Keratinocyte (primary cell): ENCODE measurements at places on chromosomes 3 and 15. TPM values are rescaled to one million over a fixed set of nuclear protein-coding genes. Genes with fewer than 3 reads are reported as not detected.
A peak's percentile ranks its signal among the peaks of the same experiment; 100 is the strongest.

DNA sequence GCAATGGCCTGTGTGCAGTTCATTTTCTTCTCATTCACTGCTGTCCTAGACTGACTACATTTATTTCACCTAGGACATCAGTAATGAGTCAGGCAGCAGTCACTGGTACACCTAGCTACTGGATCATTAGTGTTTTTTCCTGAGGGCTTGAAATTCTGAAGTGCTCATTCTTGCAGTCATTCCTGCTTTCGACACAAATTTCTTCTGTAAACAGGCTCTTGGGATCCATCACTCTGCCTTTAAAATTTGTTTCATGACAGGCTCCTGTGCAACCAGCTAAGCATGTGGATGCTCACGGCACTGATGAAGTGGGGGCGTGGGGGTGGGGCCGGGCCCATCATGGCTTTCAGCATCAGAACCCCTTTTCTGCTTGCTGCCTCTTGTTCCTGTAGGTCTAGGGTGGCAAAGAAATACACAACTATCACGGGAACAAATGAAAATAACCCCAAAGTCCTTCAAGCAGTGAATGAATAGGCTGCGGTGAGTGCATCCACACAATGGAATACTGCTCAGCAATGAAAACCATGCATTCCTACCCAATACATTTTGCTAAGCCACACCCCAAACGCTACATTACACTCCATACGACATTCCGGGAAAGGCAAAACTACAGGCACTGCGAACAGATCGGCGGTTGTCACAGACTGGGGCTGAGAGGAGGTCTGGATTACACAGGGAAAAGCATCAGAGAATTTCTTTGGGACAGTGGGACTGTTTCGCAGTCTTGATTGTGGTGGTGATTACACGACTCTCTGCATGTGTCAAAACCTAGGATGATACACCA lies 9.3 kb upstream of the MELTF start:
- DNase-seq, result peak; percentile 28

DNA sequence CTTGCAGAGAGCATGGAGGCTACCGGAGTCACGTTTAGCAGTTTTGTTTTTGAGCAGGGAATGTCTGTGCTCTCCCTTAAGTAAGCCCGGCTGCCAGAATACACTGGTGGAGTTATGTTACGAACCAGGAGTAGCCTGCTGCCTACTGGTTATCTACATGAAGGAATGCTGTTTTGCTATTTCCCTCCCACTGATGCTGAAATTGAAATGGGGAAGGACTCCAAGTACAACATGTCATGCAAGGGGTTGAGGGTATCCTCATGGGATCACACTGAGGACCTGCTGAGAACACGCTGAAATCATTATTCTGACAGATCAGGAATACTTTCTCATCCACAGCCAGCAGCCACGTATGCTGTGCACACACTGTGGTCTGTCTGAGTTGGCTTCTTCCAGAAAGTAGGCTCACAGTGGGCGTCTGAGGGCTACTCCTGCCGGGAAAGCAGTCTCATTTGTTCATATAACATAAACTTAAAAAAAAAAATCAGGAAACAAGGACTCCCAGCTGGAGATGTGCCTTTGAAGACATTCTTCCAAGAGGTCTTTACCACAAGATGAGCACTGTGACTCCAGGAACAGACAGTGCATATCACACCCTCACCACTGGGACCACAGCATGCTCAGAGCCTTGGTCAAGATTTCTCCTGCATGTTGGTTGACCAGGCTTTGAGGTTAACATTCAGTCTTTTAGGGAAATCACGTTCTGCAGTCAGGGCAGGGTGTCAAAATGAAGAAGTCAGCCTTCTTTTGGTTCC lies 300.4 kb upstream of the RASGRP1 start:
- DNase-seq, result no peak

DNA sequence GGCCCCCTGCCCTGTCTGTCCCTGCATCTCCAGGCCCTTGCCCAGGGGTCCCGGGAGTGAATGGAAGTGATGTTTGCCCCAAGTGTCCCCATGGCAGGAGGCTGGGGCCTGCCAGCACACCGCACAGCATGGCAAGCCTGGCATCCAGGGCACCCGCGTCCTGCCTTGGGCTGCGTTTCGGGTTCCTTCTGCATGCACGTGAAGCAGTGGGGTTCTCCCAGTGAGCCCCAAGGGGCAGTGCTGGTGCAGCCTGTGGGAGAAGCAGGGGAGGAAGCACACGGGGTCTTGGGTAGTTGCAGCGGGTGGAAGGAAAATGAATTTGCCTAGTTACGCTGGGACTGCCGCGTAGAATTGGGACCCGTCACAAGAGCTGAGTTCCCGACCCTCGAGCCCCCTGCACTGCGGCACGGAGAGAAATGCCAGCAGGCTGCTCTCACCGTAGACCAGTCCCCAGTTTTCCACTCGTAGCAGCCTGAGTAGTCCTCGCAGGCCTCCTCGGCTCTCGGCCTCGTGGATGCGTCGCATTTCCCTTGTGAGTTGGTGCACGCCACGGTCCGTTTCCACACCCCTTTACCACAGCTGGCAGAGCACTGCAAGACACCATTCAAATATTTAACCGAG lies 259.5 kb upstream of the LYSMD4 start:
- DNase-seq, result no peak

DNA sequence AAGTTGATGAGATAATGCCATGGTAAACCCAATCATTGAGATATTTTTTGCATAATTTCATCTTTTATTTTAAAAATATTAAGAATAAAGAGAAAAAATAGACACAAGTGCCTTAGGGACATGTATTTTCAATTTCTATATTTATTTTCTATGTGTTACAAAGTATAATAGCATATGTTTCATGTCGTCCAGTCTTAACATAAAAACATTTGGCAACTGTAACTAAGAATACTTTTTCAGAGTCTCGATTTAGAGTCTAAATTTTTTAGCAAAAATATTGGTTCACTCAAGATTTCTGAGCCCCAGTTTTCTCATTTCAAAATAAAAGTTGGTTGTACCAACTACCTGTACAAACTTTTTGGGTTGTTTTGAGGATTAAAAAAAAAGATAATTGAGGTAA lies 511.4 kb upstream of the ZNF385D start:
- no peak for DNase-seq

- DNase-seq, result no peak
Observed at GRCh38 chr3:171874251-171874681, 31.1 kb downstream of the TMEM212 start.

DNA sequence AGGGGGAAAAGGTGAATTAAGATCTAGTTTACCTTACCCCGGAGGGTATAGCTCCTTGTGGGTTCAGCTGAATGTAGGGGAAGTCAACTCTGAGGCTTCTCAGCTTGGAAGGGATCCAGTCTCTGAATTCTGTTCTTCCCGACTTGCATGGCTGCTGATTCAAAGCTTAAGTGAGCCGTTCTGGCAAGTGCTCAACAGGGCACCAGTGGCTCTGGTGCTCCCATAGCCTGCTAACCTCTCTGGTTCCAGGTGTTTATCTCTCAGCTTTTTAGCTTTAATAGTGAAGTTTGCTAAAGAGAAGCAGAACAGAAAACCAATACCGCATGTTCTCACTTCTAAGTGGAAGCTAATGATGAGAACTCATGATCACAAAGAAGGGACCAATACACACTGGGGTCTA lies 46.3 kb upstream of the RBP1 start:
- no peak for DNase-seq

DNA sequence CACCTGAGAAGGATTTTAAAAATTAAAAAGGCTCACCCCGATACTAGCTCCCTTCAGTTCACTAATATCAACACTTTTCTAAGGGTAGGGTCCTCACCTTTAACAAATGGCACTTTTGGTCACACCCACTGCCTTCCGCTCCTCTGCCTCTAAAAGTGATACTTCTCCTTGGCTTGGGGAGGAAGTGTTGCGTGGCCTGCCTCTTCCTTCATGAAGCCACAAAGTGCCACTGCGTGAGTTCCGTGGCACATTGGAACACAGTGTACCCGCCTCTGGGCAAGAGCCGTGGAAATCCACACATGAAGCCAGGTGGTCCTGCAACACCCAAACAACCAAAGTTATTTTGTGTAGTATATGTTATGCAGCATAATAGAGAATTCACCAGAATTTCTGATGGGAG lies 3.9 kb downstream of the B4GALT4 start:
- no peak for DNase-seq

GRCh38 chr15:63349621-63350020 lies 32.0 kb downstream of the CA12 start:
- no peak for DNase-seq

- DNase-seq, result no peak
Observed at GRCh38 chr3:88611826-88612326, 462.1 kb downstream of the C3orf38 start.

- DNase-seq, result no peak
Observed at GRCh38 chr3:69339760-69340159, 46.1 kb downstream of the FRMD4B start.

DNA sequence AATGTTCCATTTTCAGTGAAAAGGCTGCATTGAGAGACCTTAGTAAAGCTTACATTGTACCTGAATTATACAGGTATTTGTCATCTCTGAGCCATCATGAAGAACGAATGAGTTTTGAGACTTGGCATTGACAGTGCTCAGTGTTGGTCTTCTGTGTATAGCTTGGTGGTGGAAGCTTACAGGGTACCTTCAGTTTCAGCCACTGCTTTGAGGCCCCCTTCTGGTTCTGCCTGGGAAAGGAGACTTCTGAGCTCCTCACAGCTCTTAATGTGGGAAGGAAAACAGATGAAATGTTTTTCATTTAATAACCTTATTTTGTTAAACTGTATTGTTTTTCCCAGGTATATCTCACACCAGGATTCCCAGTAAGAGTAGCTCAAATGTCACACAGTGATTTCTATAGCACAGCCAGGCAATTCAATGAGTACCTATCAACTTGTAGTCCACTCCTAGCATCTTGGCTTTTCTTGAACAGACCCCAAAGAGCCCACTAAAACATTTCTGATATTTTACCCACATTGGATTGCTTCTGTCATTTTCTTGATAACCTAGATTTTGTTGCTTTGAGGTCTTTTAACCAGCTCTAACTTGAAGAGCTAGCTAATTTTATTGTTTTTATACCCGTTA lies 5.6 kb downstream of the SERPINI1 start:
- no peak for DNase-seq

DNA sequence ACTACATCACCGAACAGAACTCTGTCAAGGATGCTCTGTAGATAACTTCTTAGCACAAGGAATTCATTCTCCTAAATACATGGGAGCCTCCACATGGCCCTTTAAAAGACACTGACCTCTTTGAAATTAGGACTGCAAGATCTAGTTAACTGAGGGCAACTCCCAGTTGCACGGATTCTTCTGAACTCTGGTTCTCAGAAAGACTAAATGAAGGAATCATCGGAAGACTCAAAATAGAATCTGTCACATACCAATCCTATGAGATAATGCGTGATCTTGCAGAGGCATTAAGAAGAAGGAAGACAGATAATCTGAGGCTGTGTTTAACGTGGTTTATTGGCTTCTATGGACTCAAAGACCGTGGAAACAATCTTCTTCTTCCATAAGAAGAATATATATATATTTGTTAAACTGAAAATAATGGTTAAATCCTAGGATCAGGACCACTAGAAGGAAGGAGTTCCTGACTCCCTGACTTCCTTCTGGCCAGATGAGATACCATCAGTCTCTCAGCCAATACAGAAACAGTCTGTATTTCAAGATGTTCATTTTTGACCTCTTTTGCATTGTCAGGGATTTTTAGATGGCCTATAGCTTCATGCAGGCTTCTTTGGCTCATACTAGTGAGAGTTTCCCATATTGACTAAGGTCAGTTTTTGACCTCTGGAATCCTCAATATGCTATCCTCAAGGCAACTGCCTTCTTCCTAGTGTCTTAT lies 33.9 kb upstream of the TBC1D23 start:
- peak; percentile 21 for DNase-seq

GRCh38 chr3:151733613-151734012 lies at the start of gene AADACL2:
Gene AADACL2 (plus strand): TSS chr3:151733927. CDS start chr3:151734036, 109 bp downstream.
- no peak for DNase-seq

DNA sequence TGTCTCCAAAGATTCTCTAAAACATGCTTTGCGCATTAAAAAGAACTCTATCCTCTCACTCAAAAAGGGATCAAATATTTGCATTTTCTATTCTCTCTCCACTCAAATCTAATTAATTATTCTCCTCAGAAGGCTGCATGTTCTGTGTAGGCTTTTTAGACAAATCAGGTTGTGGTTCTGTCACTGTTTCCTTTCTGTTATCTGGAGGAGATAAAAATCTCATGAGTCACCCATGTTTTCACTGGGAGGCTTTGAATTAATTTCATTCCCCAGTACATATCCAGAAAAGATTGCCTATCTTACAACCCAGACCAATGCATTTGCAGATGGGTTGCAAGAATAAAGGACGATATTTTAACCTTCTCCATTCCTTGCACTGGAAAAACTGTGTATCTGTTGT lies 446.5 kb downstream of the GRM7 start:
- DNase-seq, result no peak

- no peak for DNase-seq
Observed at GRCh38 chr3:190865419-190865818, 2.9 kb upstream of the GMNC start.

DNA sequence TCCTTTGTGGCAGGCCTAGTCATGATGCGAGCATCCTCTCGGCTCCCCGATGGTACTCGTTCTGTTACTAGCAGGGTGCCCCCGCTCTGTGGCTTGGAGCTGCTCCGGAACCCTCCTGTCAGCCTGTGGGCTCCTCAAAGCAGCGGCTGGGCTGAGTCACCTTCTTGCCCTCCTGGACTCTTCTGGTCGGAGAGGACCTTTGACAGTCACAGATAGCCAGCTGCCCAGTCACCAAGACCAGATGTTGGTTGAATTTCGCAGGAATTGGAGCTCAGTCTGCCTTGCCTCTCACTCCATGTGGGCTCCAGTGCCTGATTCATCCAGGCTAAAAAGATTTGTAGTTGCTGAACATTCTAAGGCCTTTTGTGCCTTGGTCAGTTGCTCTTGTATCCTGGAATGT lies 94.5 kb downstream of the CHCHD6 start:
- no peak for DNase-seq

DNA sequence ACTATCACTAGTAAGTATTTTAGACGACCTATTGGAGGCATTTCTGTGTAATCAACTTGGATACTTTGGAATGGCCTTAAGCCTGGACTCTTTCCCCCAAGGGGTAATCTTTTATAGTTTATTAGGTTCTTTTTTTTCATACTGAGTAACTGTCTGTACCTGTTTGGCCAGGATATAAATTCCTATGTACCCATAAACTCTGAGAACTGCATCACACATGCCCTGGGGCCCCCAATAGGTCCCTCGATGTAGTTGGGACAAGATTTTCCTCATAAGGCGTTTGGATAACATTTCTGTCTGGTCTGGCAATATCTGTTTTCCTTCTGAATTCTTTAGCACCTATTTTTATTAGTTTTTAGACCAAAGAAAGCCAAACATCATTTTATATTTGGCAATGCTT lies 86.4 kb upstream of the WNT7A start:
- no peak for DNase-seq

Gene TOPAZ1
- not detected in 3 replicates for polyA plus RNA-seq

Gene IGF2BP2
- 8.2 to 21.2 TPM (median 13.7 TPM) in 3 replicates for polyA plus RNA-seq

Gene SAMD7
- not detected in 3 replicates for polyA plus RNA-seq

Gene CLDN18
- polyA plus RNA-seq, result not detected in 3 replicates

Gene FAM219B
- polyA plus RNA-seq, result 32.1 to 73.4 TPM (median 45.4 TPM) in 3 replicates

Gene GABRA5
- polyA plus RNA-seq, result 0.03 TPM in 1 of 3 replicates, not detected in the others
